ENCODE measurements at places on chromosomes 12 and 14. TPM values are rescaled to one million over a fixed set of nuclear protein-coding genes. Genes with fewer than 3 reads are reported as not detected.
A peak's percentile ranks its signal among the peaks of the same experiment; 100 is the strongest.

DNA sequence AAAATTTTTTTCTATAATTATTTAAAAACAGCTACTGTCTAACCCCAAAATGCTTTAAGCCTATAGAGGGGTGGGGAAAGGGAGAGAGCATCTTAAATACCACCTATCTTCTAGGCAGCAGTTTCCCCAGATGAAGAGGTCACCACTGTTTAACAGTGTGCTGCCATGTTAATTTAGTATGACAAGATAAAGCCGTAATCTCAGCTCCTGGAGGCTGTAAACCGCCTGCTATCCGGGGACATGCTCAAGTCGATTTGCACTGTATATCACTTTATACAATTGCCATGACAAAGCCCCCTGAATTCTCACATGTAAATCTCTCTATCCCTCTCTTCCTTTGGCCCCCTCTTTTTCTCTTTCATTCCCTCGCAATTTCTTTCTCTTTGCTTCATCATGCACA is 68.5 kb downstream of the SOX5 start:
- no peak for DNase-seq

DNA sequence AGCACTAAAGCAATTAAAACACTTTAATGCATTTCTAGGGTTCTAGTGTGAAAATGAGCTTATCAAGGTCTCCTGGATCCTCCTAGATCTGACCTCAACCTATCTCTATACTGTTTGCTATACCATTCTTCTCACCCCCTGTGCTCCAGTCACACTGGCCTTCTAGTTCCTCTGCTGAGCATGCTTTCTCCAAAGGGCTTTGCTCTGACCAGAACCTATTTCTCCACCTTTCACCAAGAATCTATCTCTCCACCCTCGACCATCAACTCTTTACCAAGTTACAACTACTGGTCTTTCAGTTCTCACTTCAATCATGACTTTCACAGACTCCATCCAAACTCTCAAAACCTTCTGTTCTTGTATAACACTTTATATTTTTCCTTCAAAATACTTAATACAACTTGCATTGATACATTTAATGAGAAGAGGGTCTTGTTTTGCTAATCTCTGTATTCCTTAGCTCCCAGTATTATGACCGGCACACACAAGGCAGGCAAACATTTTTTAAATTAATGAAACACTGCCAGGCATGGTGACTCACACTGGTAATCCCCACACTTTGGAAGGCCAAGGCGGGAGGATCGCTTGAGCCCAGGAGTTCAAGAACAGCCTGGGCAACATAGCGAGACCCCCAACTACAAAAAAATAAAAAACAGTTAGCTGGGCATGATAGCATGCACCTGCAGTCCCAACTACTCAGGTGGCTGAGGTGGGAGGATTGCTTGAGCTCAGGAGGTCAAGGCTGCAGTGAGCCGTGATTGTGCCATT is 22.8 kb downstream of the PPP1R12A start:
- no peak for DNase-seq

- no peak for DNase-seq
Measured at GRCh38 chr12:6277982-6278438, 32.5 kb upstream of the PLEKHG6 start.

DNA sequence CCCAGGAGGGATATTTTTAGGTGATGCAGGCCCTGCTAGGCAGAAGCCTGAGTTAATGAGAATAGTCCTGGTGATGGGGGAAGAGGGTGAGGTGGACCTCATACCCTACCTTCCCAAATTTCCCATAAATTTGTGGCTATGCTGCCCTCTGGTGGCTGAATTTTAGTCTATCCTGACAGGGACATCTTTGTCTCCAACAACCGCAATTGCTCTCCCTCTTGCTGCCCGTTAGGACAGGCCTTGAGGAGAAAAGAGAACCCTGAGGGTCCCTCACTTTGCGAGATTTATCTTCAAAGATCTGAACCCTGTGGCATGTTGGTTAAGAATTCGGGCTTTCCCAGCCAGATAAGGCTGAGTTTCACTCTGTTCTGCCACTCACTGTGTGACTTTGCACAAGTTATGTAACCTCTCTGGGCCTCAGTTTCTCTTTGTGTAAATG is 9.8 kb upstream of the ZNF385A start:
- no peak for DNase-seq

DNA sequence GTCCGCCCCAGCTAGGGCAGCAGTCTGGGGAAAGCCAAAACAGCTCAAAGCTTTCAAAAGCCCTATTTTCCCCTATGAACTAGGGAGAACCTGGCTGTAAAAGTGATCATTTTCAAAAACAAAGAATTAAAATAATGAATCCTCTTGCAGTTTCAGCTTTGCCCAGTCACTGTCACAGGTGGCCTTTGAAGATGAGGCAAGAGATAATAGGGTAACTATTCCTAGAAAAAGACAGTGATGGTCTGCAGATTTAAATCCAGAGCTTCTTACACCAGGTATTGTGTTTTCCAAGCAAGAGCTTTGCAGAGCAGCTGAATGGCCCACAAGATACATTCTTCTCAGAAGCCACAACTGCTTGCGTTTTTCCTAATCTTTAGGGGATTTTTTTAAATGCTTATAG is 80.2 kb upstream of the NUDT4 start:
- no peak for DNase-seq

DNA sequence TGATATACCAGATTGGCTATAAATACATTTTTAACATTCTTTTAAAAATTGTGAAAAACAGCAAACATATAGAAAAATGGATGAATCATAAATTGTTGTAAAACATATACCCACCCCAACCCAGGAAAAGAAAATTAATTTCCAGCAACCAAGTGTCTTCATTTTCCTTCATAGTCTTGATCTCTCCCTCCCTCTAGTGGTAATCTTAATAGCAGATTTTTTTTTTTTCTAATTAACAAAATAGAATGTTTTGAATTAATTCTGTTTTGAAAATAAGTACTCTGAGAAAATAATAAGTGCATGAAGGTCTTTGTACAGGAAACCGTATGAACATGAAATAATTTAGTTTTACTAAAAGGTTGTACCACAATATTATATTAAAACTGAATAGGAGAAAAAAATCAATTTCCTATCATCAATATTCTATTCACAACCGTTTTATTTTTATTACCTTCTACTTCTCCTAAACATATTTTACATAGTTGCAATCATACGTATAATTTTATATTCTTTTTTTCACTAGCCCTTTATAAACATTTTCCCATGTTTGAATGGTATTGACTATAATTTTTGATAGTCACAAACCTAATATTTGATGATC is 7.0 kb downstream of the ETNK1 start:
- DNase-seq, result no peak

GRCh38 chr12:12946686-12947355 is 5.1 kb downstream of the GPRC5D start:
- DNase-seq, result no peak

GRCh38 chr12:49187184-49187583 is 1.7 kb downstream of the TUBA1A start:
- peak; percentile 64 for DNase-seq

- DNase-seq, result no peak
Measured at GRCh38 chr12:128554546-128555304, 269.0 kb downstream of the SLC15A4 start.

DNA sequence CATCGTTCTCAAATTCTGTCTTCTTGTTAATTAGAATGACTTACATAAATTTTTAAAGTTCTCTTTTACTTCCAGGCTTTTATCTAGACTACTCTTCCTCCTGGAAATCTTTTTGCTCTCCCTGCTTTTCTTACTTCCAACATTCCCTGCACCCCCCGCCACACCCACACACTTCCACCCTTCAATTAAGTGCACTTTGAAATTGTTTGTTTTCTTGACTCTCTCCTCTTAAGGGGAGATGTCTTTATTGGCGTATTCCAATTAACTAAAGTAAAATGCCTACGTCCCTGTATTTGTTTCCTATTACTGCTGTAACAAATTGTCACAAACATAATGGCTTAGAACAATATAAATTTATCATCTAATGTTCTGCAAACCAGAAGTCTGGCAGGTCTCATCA is 125.2 kb upstream of the KRR1 start:
- no peak for DNase-seq

DNA sequence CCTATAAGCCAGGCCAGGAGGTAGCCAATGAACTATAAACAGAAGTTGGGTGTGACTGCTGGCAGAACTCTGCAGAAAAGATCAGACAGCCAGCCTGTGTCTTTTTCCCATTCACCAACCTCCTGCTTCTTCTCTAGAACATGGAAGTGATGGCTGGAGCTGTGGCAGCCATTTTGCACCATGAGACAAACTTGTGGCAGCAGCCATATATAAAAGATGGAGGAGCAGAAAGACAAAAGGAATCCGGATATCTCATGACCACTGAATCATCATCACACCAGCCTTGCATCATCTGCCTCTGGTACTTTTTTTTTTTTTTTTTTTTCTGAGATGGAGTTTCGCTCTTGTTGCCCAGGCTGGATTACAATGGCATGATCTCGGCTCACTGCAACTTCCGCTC is 8.7 kb downstream of the BEGAIN start:
- DNase-seq, result no peak

GRCh38 chr12:48995086-48995879 is 3.9 kb downstream of the DDN start:
- DNase-seq, result peak; percentile 85

DNA sequence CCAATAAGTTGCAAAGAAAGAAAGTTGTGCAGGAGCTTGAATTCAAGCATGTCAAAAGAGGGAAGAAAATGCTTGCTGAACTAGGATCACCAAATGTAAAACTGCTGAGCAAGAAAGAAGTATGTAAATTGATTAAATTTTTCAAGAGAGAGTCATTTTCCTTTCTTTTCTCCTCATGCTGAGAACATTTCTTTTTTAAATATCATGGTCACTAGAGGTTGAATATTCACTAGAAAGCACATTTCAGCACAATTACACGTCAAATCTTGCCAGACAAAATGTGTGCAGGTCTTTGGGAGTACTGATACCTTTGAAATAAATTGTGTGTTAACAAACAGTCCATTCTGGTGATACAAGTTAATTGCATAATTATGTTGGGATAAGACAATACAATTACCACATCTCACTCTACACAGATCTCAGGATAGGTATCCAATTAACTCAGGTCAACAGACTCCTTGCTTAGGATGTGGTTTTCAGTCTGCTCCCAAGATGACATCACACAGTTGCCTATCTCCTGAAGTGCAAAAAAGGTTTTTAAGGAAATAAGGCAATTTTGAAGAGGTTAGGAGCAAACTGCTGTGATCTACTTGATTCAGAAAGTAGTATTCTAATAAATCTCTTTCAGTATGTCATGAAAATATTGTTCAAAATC is 862.2 kb downstream of the RPS29 start:
- no peak for DNase-seq

GRCh38 chr14:48738186-48738925 is 847.8 kb downstream of the RPS29 start:
- no peak for DNase-seq

GRCh38 chr12:129409281-129409680 is 494.5 kb downstream of the TMEM132D start:
- DNase-seq, result no peak

DNA sequence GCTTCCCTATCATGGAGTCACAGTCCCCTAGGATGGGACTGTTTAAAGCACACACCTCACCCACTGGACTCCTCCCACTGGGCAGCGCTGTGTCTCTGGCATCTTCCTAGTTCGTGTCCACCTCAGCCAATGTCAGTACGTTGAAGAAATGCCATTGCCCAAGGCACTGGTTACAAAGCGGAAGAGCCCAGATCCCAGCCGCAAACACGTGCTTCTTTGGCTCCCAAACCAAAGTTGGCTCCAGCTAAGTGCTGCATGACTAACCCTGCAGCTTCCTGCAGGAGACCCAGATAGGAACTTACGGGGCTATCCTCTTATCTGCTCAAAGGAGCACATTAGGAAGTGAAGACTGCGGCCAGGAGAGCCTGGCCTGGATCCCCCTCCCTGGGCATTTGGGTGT is 9.3 kb downstream of the SYNE3 start:
- no peak for DNase-seq

DNA sequence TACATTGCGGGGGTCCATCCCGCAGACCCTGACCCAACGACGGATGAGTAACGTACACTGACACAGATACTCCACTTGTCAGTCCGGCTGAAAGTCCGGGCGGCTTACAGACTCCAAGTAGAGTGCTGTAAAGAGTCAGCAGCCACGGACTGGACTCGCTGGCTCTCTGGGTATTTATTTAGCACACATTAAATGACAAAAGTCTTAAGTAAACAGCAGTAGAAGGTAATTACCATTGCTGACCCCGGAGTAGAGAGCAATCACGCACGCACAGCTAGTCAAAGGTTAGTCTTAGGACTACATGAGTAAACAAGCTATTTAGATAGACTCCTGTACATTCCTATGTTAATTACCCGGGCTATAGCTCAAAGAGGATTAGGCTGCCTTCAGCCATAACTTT is 780.9 kb downstream of the RPS29 start:
- no peak for DNase-seq

The TAS2R8 gene
- polyA plus RNA-seq, result not detected

The RNASE3 gene
- polyA plus RNA-seq, result 1.2 TPM

The MIP gene
- 0.17 TPM for polyA plus RNA-seq

The NUAK1 gene
- polyA plus RNA-seq, result 9.9 TPM

The MAP1LC3B2 gene
- polyA plus RNA-seq, result 10.4 TPM
